ENCODE measurements at places on chromosomes 7 and 10. TPM values are rescaled to one million over a fixed set of nuclear protein-coding genes. Genes with fewer than 3 reads are reported as not detected.

Gene CDNF
- total RNA-seq = 0.47 TPM

Gene PDE1C
- total RNA-seq = 6.7 TPM

Gene CARD11
- total RNA-seq = 2.1 TPM

Gene SMARCD3
- 7.8 TPM for total RNA-seq

Gene CCL26
- not detected for total RNA-seq

Gene PCLO
- total RNA-seq = 4.1 TPM

Gene MLXIPL
- total RNA-seq = not detected

Gene INSIG1
- 141 TPM for total RNA-seq

Gene GIMAP7
- total RNA-seq = not detected

Gene LLCFC1
- not detected for total RNA-seq

Gene FAM25C
- not detected for total RNA-seq

Gene ZNF727
- 0.23 TPM for total RNA-seq

Gene CPA2
- total RNA-seq = 0.11 TPM

Gene CPEB3
- total RNA-seq = 0.78 TPM

Gene HNRNPF
- total RNA-seq = 296 TPM

Gene HOXA5
- total RNA-seq = 0.70 TPM

Gene LRRC17
- total RNA-seq = not detected

Gene AGR3
- total RNA-seq = not detected

Gene ODAD2
- total RNA-seq = 0.23 TPM

Data from hair follicular keratinocyte (primary cell).